ENCODE measurements at places on chromosomes 7 and 10.

- no peak for DNase-seq
These were observed 12.8 kb downstream of the CPXM2 start for GRCh38 chr10:123878666-123879303.

- no peak for DNase-seq
These were observed 20.2 kb downstream of the SLC16A12 start for GRCh38 chr10:89515031-89515841.

DNA sequence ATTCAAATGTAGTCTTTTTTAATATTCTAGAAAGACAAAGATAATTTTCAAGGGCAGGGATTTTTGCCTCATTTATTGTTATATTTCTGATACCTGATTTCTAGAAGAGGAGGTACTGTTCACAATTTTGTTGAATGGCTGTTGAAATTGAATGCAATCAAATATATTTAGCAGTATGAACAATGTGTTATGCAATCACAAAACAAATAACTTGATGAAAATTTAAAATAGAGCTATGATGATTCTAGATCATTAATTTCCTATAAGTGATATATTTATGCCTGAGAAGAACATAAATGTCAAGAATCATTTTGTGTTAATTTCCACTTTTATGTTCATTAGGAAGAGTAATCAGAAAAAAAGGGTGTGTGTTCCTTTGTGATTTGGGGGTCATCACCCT is 114.6 kb upstream of the CNTNAP2 start:
- no peak for DNase-seq

DNA sequence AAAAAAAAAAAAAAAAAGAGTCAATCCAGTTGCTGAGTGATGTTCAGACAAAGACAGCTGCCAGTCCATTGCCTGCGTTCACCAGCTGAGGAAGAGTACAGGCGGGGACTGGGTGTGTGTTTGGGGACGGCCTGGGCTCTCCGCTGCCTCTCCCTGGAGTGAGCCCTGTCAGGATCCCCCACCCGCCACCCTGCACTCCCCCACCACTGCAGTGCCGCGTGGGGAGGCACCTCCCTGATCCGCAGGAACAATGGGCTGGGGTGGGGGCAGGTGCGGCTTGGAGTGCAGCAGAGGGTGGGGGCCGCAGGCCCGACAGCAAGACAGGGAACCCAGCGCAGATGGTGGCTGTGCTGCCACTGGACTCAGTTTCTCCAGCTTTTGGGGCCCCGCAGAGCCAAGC is 1.4 kb downstream of the HSPA12A start:
- DNase-seq = no peak
